ENCODE measurements at places on chromosomes 11 and 22.

- DNase-seq, result no peak
Measured at GRCh38 chr11:9065607-9066432, 25.6 kb downstream of the SCUBE2 start.

DNA sequence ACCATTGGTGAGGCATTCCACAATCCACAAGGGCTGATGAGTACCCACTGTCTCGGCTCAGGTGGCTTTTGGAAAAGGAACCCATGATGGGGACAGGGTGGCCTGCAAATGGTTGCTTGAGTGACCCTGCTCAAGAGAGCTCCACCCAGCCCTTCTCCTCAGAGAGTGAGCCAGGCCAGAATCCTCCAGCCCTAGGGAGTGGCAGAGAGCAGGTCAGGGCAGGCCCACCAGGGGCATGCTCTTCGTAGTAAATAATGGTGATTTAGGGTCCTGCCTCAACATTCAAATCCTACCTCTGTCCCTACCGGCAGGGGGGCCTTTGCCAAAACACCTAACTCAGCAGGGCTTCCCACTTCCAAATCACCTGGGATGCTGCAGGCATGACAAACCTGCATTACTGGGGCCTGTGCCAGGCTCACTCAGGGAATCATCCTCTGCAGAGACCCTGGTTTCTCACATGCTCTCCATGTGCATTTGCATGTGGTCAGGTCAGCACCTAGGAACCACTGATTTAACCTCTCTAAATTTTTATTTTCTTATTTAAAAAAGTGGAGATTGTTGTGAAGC lies 17.3 kb upstream of the TP53I11 start:
- DNase-seq, result no peak

DNA sequence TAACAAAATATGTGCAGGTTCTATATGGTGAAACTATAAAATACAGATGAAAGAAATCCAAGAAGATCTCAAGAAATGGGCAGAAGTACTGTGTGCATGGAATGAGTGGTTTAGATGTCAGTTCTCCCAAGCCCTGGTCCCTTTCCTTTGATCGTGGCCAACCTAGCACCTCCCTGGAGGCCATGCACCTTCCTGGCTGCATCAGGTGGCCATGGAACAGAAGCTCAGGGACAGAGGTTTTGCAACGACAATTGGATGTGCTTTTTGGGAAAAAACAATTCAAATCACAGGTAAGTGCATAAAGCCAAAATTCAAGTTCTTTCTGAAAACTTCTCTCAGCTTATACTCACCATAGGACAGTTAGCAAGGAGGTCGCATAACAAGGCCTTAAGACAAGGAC lies 54.0 kb upstream of the SLC22A12 start:
- DNase-seq, result no peak

- no peak for DNase-seq
Measured at GRCh38 chr11:1511937-1512496, 25.4 kb upstream of the MOB2 start.

GRCh38 chr11:2298795-2299761 lies 2.6 kb downstream of the C11orf21 start:
- no peak for DNase-seq

- DNase-seq, result no peak
Measured at GRCh38 chr11:68673991-68674390, 10.4 kb upstream of the GAL start.

- DNase-seq, result peak; percentile 83
Measured at GRCh38 chr22:46105494-46106278, 44.6 kb upstream of the PPARA start.

GRCh38 chr11:20474882-20475517 lies 87.5 kb downstream of the PRMT3 start:
- no peak for DNase-seq

DNA sequence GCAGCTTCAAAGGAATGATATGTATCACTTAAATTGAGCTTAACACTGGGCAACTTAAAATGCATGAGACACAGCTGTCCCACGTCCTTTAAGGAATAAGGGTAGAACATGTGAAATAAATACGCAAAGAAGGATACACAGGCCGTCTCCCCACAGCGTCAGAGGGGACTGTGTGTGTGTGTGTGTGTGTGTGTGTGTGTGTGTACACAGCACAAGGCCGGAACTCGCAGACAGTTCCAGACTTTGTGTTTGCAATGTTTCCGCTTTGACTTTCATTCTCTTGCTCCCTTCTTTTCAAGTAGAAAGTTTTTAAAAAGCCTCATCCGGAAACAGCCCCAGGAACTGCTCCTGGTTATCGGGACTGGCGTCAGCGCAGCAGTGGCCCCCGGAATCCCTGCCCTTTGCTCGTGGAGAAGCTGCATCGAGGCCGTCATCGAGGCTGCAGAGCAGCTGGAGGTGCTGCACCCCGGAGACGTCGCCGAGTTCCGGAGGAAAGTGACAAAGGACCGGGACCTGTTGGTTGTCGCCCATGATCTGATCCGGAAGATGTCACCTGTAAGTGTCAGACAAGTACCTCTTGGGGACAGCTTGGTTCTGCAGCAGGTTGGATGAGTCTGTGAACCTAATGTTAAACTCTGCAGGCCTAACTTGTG lies 13.3 kb downstream of the FAM118A start:
- DNase-seq, result no peak

- DNase-seq, result no peak
Measured at GRCh38 chr22:31079095-31079642, 1.9 kb upstream of the SMTN start.

GRCh38 chr11:2154195-2154585 lies 6.8 kb downstream of the INS start:
- no peak for DNase-seq

DNA sequence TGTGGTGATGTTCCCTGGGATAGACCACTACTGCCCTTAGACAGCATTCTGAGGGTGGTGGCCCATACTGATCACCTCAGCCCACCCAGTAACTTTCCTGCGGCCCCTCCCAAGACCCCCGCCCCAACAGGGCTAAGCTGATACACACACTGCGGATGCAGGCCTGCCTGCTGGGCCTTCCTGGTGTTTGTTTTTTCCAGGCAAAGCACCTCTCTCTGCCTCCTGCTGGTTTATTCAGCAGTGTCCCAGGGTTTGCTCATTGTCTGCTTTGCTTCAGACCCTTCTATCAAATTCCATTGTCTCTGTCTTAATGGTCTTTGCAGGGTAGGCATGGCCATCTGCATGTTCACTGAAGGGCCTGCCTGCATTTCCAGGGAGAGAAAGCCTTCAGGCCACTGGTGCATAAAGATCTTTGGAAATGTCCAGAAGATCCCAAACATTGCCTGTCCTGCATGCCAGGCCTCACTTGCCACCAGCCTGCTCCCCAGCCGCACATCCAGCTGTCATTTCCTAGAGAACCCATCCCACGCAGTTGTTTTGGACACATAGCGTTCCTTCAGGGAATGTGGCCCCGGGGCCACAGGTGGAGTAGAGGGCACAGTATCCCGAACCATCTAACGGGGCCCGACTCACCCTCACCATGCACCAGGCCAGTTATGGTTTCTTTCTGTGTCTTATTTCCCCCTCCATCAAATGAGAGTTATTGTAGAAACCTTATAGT lies 50.2 kb downstream of the BCR start:
- no peak for DNase-seq

- peak; percentile 41 for DNase-seq
Measured at GRCh38 chr22:48954781-48955311, 872.8 kb downstream of the BRD1 start.

DNA sequence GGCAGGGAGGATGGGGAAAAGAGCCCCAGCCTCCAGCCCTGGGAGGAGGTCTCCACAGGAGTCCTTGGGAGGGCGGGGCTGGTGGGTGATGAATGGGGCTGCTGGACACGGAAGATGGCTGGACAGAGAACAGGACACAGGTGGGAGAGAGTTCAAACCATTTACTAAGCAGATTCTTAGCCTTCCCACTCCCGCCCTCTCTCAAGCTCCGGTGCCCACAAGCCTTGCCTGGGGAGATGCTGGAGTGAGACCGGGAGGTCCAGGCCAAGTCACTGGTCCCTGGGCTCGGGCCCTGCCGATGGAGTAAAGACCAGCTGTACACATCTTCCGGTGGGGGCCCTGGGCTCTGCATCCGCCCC lies 1.4 kb downstream of the CLDN5 start:
- peak; percentile 16 for DNase-seq

DNA sequence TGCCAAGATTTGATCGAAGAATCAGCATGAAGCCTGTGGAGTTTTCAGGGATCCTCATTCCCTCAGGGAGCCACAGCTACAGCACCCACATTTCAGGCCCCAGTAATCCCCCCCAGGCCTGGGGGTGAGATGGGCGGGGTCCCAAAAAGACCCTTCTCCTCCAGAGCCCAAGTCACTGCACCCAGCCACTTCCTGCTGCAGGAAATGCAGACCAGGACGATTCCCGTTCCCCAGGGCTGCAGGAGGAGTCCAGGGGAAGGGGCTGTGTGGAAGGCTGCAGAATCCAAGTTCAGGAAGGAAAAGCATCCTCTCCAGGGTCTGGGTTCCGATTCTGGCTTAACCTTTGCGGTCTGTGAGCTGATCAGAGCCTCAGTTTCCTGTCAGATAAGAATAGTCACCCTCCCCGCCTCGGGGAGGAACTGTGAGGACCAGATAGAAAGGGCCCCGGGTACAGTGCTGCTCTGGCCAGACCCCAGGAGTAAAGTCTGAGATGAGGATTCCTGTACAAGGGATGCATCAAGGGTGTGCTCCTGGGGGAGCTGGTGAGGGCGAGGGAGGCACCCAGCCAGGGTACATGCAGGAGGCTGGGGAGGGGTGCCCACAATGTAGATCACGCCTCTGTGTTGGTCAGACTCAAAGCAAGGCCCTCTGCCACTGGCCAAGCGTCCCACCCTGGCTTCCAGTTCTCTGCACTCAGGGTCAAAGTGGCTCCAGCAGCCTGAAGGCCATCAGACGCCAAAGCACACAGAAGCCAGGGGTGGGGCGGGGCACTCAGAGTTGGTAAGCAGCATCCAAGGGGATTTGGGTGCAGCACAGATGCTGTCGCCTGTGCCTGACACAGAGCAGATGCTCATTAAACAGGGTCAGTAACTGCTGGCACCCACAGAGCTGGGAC lies 30.1 kb upstream of the TP53I11 start:
- no peak for DNase-seq

DNA sequence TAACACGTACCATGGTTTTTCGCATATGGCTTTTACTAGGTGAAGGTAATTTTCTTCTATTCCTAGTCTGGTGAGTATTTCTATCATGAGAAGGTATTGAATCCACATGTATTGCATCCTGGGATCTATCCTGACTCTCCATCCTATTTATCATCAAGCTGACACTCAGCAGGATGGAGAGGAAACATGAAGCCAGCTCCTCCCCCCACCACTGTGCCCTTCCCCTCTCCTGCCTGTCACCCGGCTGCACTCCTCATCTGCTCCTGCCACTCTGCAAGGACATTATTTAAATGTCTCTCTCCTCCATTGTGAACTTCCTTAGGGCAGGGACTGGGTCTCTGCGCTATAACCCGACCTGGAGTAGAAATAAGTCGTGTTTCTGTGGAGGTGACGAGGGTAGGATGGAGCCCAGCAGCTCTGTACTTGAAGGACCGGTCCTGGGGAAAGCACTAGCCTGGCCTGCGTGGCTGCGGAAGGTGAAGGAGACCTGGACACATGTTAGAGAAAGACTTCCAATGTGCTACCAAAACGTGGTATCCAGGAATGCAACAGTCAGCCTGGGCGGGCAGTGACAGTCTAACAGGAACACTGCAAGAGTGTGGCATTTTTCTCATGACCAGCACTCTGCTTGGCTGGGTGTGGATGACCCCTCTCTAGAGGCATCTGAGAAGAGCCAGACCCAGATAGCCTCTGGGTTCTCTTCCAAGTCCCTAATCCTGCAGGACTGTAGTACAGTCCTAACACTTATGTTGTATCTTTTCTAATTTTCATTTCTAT lies 111.2 kb downstream of the MICAL3 start:
- no peak for DNase-seq

DNA sequence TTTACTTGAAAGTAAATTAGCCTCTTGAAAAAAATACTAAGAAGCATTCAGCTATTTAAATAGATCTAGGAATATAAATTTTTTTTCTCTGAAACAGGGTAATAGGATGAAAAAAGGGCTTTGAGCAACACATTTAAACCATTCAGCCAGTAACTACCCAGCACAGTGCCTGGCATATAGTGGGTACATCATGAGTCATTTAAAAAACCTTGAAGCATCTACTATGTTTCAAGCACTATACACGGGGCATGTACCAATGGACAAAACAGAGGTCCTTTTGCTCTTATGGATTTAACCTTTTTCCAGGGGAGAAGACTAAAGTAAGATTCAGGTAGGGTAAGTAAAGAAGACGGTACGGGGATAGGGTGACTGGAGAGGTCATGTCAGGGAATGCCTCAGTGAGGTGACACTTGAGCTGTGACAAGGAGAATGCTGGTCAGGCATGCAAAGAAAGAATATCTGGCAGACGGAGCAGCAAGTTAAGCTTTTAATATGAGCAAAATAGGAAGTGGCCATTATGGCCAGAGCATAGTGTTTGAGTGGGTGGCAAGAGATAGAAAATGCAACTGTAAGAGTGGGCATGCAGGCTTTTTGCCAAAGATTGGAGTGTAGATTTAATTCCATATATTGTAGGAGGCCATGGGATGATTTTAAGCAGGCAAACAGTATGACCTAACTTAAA lies 101.1 kb downstream of the HIPK3 start:
- DNase-seq, result no peak

- peak; percentile 58 for DNase-seq
Measured at GRCh38 chr22:19714312-19715187, at the start of gene SEPTIN5. TSS of gene SEPTIN5 (plus strand) at chr22:19714503. CDS start at chr22:19714589, 86 bp downstream.

- DNase-seq, result no peak
Measured at GRCh38 chr11:111550258-111550657, 9.7 kb downstream of the LAYN start.

- no peak for DNase-seq
Measured at GRCh38 chr11:69889400-69890318, 70.4 kb upstream of the FGF3 start.

- no peak for DNase-seq
Measured at GRCh38 chr11:9642894-9643293, 21.0 kb upstream of the SWAP70 start.

DNA sequence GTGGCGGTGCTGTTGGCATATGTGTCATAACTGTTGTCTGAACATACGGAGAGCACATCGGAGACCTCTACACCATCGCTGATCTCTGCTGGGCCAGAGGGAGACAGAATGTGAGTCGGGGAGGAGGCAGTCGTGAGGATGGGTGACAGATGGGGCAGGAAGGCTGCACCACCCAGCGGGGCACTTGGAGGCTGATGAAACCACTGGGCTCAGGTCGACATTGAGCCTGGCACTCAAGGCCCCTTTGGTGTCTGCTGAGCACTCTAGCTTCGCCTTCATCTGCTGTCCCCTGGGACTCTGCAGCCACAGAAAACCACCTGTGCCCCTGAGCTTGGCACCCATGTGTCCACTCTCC lies 2.5 kb upstream of the KLHL35 start:
- no peak for DNase-seq

GRCh38 chr11:19577391-19577975 lies 135.2 kb upstream of the NAV2 start:
- peak; percentile 15 for DNase-seq

DNA sequence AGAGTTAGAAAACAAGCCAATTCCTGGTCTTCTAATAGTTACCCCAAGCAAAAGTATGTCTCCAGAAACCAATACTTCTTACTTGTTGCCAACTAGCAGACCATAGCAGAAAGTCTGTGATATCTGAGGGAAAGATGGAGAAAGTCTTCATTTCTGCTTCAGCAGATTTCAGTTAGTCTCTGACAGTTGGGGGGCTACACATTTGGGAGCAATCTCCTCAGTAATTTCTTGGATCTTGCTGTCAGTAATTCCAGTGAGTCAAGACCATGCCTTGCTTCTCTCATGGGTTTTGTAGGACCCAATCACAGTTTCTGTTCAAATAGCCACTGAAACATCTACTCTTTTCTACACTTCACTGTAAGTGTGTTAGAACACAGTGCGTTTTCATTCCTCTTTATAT lies 118.8 kb downstream of the ATXN10 start:
- no peak for DNase-seq

- DNase-seq, result peak; percentile 91
Measured at GRCh38 chr11:67277231-67277961, 11.1 kb downstream of the GRK2 start.

GRCh38 chr11:86500500-86501140 lies 125.9 kb downstream of the CCDC81 start:
- DNase-seq, result no peak

All from AG20443 (cell line).